Fibroblast of lung (primary cell): ENCODE measurements at places on chromosomes 4 and X.

DNA sequence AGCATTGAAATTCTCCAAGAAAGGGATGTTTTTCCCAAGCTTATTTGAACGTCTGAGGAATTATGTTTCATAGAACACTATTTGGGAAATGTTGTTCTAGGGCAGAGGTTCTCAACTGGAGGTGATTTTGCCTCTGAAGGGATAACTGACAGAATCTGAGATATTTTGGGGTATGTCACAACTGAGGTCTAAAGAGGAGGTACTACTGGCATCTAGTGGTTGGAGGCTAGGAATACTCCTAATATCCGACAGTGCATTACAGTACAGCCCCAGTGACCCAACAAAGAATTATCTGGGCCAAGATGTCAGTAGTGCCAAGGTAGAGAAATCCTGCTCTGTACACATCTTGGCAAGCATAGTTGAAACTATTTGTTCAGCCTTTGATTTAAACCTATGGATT lies 6.4 kb downstream of the HSPA4L start:
- no peaks in the 10 kb centered on the region for H3K36me3 ChIP-seq
- no peaks in the 10 kb centered on the region for H3K27me3 ChIP-seq
- no peak overlapping the region for H3K27ac ChIP-seq

DNA sequence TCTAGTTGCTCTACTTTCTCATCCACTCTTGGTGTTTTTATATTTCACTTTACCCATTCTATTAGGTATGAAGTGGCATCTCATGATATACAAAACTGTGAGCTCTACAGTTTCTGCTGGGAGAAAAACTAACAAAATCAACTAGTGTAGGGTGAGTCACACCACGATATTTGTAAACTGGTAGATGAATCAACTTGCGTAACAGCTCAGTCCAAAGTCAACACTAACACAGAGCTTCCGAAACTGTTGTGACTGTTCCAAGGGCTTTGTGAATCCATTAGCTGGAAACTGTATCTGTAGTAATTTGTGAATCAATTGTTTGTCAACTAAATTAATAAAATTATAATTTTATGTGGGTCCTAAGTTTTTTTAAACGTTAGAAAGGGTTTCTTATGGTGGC lies 119.8 kb upstream of the TSPAN5 start:
- H3K4me1 ChIP-seq = no peaks in the 10 kb centered on the region
- peak; percentile 80 for DNase-seq
- no peak overlapping the region for H3K4me3 ChIP-seq
- no peaks in the 10 kb centered on the region for H3K36me3 ChIP-seq
- H3K27me3 ChIP-seq = no peaks in the 10 kb centered on the region

DNA sequence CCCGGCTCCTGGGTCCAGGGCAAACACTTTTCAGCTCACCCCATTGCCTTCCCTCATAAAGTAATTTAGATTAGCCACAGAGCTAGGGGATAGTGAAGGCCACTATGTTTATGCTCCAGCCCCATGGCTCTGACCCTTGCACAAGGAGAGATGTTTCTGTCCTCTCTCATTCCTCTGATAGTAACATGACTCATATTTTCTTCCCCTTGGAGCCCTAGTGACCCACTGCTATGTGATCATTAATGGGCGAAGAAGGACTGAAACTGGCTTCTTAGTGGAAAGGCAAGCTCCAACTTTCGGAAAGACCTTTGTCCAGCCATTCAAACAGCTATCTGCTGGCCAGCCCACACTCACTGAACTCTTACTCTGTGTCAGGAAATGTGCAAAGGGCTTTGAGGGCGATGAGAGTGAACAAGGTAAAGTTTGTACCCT lies 12.3 kb downstream of the CLDN2 start:
- H3K27me3 ChIP-seq = no peaks in the 10 kb centered on the region
- H3K4me3 ChIP-seq = no peak overlapping the region
- peak overlapping the region; percentile 47 for H3K27ac ChIP-seq
- peak; percentile 39 for DNase-seq

GRCh38 chr4:6715704-6716017 lies 313 bp upstream of the BLOC1S4 start:
- H3K4me3 ChIP-seq = peak overlapping the region; percentile 85
- no peaks in the 10 kb centered on the region for H3K36me3 ChIP-seq
- H3K27ac ChIP-seq = peak overlapping the region; percentile 81
- no peak for DNase-seq
- no peaks in the 10 kb centered on the region for H3K27me3 ChIP-seq

DNA sequence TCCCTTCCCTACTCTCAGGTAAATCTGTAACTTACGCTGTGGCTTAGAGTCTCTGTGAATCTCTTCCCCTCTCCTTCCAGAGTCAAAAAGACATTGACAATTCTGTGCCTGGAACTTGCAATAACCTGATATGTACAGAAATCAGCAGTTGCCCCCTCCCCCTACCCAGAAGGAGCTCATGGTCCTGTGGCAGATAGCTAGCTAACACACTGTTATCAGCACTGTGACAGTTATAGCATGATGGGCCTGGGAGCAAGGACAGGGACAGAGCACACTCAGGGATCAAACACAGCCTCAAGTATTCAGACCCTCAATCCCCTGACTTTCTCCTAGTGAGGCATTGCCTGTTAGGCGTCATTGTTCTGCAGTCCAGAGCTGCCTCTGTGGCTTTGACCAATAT lies 18.7 kb upstream of the MAGEA10 start:
- H3K4me3 ChIP-seq = no peak overlapping the region
- H3K27ac ChIP-seq = no peak overlapping the region
- H3K4me1 ChIP-seq = no peaks in the 10 kb centered on the region
- no peaks in the 10 kb centered on the region for H3K27me3 ChIP-seq

DNA sequence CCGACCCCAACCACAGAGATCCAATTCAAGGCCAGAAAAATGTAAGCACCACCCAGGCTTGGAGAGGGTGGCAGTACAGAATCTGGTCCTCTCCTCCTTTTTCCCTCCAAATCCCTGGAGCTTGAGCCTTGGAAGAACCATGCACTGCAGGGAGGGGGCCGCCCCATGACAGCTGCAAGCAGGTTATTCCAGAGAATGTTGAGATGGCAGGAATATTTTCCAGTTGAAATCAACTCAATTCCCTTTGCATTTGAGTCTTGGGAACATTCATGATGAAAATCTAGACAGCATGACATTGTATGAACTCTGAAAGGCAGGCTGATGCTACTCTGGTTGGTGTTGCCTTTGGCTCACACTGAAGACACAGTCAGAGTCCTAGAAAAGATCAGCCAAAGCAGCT lies 386.6 kb upstream of the FGF16 start:
- H3K36me3 ChIP-seq = no peaks in the 10 kb centered on the region
- no peaks in the 10 kb centered on the region for H3K4me1 ChIP-seq
- no peaks in the 10 kb centered on the region for H3K27me3 ChIP-seq
- no peak overlapping the region for H3K27ac ChIP-seq

GRCh38 chr4:82696117-82696860 lies 102.3 kb downstream of the SCD5 start:
- no peaks in the 10 kb centered on the region for H3K4me1 ChIP-seq
- H3K36me3 ChIP-seq = no peaks in the 10 kb centered on the region
- no peaks in the 10 kb centered on the region for H3K27me3 ChIP-seq
- no peak for DNase-seq

- no peaks in the 10 kb centered on the region for H3K27me3 ChIP-seq
- DNase-seq = peak; percentile 4
- no peak overlapping the region for H3K27ac ChIP-seq
- no peaks in the 10 kb centered on the region for H3K36me3 ChIP-seq
Observed at GRCh38 chr4:152385551-152385950, 150.3 kb downstream of the FBXW7 start.

DNA sequence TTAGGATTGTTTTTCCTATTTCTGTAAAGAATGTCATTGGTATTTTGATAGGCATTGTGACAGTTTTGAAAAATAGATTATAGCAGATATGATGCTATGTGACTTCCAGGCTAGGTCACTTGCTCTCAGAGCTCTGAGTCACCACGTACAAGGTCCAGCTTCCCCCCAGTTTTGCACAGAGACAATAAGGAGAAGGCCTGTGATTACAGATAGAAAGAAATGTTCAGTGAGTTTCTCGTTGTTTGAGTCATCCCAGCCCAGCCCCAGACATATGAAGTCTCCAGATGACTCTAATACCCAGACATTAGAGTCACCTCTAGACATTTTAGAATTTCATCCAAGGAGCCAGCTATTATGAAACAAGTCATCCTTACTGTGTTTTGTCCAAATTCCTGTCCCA lies 57.2 kb downstream of the MFAP3L start:
- H3K4me3 ChIP-seq = no peak overlapping the region
- no peak for DNase-seq
- H3K36me3 ChIP-seq = no peaks in the 10 kb centered on the region
- H3K27me3 ChIP-seq = no peaks in the 10 kb centered on the region

- no peak for DNase-seq
- no peaks in the 10 kb centered on the region for H3K27me3 ChIP-seq
Observed at GRCh38 chrX:27085346-27085745, 377.8 kb downstream of the PPP4R3C start.

DNA sequence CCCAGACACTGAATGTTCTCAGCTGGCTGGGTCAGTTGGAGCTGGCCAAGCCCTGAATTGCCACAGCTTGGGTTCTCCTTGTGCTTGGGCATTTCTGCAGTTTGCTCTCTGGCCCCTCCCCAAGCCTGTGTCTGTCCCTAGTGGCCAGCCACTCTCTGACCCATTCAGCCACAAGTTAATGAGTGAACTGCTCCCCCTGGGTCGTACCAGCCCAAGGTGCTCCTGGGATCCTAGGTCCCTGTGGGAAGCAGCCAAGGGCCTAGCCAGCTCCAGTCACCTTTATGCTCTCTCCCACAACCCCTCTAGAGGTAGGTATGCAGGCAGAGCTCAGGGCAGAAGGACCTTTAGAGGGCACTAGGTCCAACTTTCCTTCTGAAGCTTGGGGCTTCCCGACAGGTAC lies 51.5 kb downstream of the STARD8 start:
- H3K27me3 ChIP-seq = no peaks in the 10 kb centered on the region
- H3K36me3 ChIP-seq = no peaks in the 10 kb centered on the region
- no peaks in the 10 kb centered on the region for H3K4me1 ChIP-seq
- H3K4me3 ChIP-seq = no peak overlapping the region
- H3K27ac ChIP-seq = no peak overlapping the region
- no peak for DNase-seq

GRCh38 chr4:112038861-112039260 lies 106.4 kb upstream of the FAM241A start:
- H3K27me3 ChIP-seq = no peaks in the 10 kb centered on the region
- H3K27ac ChIP-seq = no peak overlapping the region
- H3K4me1 ChIP-seq = no peaks in the 10 kb centered on the region
- H3K4me3 ChIP-seq = no peak overlapping the region
- H3K36me3 ChIP-seq = no peaks in the 10 kb centered on the region

- H3K36me3 ChIP-seq = no peaks in the 10 kb centered on the region
- peak overlapping the region; percentile 80 for H3K27ac ChIP-seq
- DNase-seq = peak; percentile 86
- no peaks in the 10 kb centered on the region for H3K27me3 ChIP-seq
- peak overlapping the region; percentile 44 for H3K4me3 ChIP-seq
Observed at GRCh38 chr4:150510176-150510865, 71.6 kb upstream of the MAB21L2 start.

DNA sequence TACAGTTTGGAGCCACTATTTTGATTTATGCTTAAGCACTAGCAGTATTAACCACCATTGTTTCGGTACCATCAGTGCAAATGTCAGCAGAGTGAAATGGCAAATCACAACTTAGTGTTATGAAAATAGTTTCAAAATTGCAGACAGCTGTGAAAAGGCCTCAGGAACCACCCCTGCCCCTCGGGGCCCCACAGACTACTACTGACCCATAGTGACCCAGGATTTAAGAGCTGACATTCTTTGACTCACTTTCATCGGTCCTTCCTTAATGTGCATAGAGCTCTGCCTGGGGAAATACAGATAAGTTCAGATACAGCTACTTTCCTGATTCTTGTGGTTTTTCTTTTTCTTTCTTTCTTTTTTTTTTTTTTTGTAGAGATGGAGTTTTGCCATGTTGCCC lies 3.3 kb upstream of the BBS7 start:
- no peak for DNase-seq
- H3K4me3 ChIP-seq = no peak overlapping the region
- no peaks in the 10 kb centered on the region for H3K36me3 ChIP-seq
- H3K4me1 ChIP-seq = peaks cover 6% of the 10 kb centered on the region
- no peak overlapping the region for H3K27ac ChIP-seq
- H3K27me3 ChIP-seq = no peaks in the 10 kb centered on the region

GRCh38 chrX:97682991-97683840 lies 799.5 kb downstream of the RPA4 start:
- H3K27me3 ChIP-seq = no peaks in the 10 kb centered on the region
- no peak for DNase-seq
- no peaks in the 10 kb centered on the region for H3K4me1 ChIP-seq
- H3K27ac ChIP-seq = no peak overlapping the region
- H3K4me3 ChIP-seq = no peak overlapping the region

GRCh38 chr4:5630762-5631161 lies 77.6 kb downstream of the EVC2 start:
- H3K36me3 ChIP-seq = peaks cover 1% of the 10 kb centered on the region
- H3K4me3 ChIP-seq = no peak overlapping the region
- no peak overlapping the region for H3K27ac ChIP-seq
- H3K4me1 ChIP-seq = peaks cover 4% of the 10 kb centered on the region
- DNase-seq = no peak
- H3K27me3 ChIP-seq = no peaks in the 10 kb centered on the region

DNA sequence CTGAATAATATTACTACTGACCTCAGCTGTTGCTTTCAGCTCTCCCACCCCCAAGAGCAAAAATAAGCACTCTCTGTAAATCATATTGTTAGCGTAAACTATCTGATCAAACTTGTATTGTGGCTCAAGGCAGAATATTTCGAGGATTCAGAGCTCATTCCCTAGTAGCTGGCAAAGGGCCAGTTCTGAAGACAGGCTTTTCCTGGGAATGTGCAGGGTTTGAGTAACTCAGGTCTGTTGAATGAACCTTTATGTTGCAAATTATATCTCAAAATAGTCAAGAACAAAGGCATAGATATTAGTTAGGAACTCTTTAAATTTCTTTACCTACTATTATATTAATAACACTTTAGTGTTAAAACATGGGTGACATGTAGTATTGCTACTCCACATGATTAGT lies 454.9 kb downstream of the CCSER1 start:
- H3K4me3 ChIP-seq = no peak overlapping the region
- no peaks in the 10 kb centered on the region for H3K36me3 ChIP-seq
- no peak for DNase-seq
- H3K27me3 ChIP-seq = no peaks in the 10 kb centered on the region
- no peak overlapping the region for H3K27ac ChIP-seq
